D721Med (cell line): ENCODE measurements at places on chromosomes 3 and 15.

DNA sequence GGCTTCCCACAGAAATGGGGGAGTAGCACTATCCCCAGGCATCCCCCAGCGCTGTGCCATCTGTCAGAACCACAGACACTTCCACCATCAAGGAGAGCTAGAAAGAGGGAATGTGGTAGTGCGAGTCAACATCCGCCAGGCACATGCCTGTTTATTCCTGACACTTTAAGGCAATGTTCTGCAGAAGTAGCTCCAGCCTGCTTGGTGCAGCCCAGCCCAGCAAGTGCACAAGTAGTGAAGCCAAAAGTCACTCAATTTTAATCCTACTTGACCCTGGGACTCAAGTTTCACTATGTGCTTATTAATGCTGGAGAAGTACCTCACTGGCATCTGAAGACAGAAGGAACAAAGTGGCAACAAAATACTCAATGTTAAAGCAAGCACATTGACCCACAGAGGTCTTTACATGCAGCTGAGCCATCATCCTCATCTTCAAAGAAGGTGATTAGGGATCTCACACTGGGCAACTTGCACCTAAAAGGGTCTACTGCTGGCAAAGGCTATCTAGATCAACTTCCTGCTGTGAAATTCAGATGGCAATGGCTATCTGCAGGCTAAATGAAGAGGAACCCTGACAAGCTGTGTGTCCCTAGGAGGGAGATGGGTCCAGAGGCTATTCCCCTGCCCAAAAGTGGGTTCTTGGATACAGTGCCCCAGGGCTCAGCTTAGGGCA, 61.4 kb upstream of the CLDN18 start:
- no peak for DNase-seq

- no peak for DNase-seq
Observed at GRCh38 chr3:130377960-130378676, 32.6 kb downstream of the COL6A5 start.

GRCh38 chr3:126085276-126085675, 1.4 kb upstream of the SLC41A3 start:
- DNase-seq = no peak

- no peak for DNase-seq
Observed at GRCh38 chr15:77454265-77454664, 33.6 kb downstream of the HMG20A start.

GRCh38 chr3:1017870-1018269, 75.0 kb upstream of the CNTN6 start:
- DNase-seq = no peak
